ENCODE measurements at places on chromosomes 2 and 18. TPM values are rescaled to one million over a fixed set of nuclear protein-coding genes. Genes with fewer than 3 reads are reported as not detected.

The TSPYL6 gene
- total RNA-seq = not detected

The CRACDL gene
- total RNA-seq = 0.72 TPM

The CNDP1 gene
- total RNA-seq = not detected

The GATA6 gene
- 0.05 TPM for total RNA-seq

The CHST10 gene
- total RNA-seq = 15.7 TPM

The TCF23 gene
- not detected for total RNA-seq

DNA sequence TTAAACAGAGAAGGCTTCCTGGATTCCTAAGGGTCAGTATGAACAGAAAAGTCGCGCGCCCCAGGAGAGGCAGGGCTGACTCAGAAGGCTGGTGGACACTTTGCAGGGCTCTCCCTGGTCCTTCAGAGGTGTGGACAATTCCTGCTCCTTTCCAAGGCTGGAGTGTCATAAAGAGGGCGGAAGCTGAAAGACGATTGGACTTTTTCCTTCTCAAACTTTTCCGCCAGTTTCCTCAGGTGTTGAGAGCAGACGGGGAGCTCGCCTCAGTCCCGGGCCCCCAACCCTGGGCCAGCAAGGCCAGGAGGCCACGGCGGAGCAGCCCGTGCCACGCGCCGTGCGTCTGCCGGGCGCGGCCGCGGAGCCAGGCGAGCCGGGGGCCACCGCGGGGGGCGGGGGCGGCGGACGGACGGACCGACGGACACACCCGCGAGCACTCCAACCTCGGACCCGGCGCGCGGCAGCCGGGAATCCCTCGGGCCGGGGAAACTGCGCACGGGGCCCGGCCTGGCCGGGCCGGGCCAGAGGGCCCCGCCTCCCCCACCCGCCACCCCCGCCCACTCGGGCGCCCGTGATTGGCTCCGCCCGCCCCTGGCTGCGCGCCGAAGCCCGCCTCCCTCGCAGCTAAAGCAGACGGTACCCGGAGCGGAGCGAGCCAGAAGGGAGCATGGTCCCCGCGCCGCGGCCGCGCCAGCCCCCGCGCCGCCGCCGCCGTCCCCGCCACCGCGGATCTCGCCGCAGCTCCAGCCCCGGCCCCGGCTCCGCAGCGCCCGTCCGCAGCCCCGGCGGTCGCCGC is at the start of gene KLHL29:
Gene KLHL29, plus strand, starts transcription at position 629 of the 793 bp plus-strand sequence. CDS start 177,018 bp downstream, outside the sequence.
- H3K36me3 ChIP-seq = no peaks in the 10 kb centered on the region
- H3K4me1 ChIP-seq = peaks cover 18% of the 10 kb centered on the region

DNA sequence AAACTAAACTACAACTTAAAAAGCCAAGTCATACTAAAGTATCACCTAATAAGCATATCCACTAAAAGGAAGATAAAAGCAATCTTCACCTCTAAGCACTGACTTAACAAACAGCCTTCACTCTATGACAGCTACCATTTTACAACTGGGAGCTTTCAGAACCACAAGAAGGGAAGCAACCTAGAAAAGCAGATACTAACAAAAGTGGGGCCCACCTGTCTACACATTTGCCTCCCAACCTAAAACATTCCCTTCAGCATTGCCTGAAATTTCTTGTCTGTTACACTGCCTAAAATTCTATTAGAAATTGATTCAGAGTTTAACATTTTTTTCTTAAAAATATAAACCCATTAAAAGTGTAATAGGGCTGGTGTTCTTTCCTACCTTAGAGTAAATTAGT is 172.0 kb downstream of the ATAD2B start:
- H3K27ac ChIP-seq = no peak overlapping the region
- no peaks in the 10 kb centered on the region for H3K4me1 ChIP-seq
- H3K36me3 ChIP-seq = peaks cover 29% of the 10 kb centered on the region
- DNase-seq = no peak
- no peaks in the 10 kb centered on the region for H3K27me3 ChIP-seq

DNA sequence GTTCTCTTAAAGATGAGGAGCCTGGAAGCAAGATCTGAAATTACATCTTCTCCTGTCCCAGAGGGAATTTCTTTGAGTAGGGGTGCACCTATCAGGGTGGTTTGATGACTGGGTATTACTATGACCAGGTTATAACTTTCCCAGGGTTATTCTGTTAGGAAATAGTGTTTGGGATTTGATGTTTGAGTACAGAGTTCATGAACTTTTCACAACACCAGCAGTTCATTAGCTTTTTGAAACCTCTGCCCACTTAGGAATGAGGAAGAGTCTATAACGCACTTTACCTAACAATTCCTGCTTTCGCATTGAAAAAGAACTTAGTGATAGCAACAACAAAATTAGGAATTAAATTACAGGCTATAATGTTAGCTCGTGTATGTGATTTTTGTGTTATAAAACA is 58.6 kb downstream of the ALMS1 start:
- H3K4me1 ChIP-seq = no peaks in the 10 kb centered on the region
- H3K4me3 ChIP-seq = no peak overlapping the region
- no peaks in the 10 kb centered on the region for H3K27me3 ChIP-seq
- H3K27ac ChIP-seq = no peak overlapping the region

GRCh38 chr2:145228506-145228905 is 708.6 kb upstream of the ZEB2 start:
- no peak overlapping the region for H3K27ac ChIP-seq
- no peaks in the 10 kb centered on the region for H3K27me3 ChIP-seq
- no peak for DNase-seq
- no peaks in the 10 kb centered on the region for H3K4me1 ChIP-seq
- H3K36me3 ChIP-seq = no peaks in the 10 kb centered on the region
- H3K4me3 ChIP-seq = no peak overlapping the region

- H3K4me3 ChIP-seq = no peak overlapping the region
- no peaks in the 10 kb centered on the region for H3K36me3 ChIP-seq
- no peaks in the 10 kb centered on the region for H3K27me3 ChIP-seq
- H3K4me1 ChIP-seq = peaks cover 12% of the 10 kb centered on the region
- DNase-seq = no peak
Measured at GRCh38 chr2:75287624-75288316, 88.5 kb upstream of the TACR1 start.

- H3K4me1 ChIP-seq = no peaks in the 10 kb centered on the region
- H3K27ac ChIP-seq = no peak overlapping the region
- H3K36me3 ChIP-seq = no peaks in the 10 kb centered on the region
- H3K27me3 ChIP-seq = peaks cover 10% of the 10 kb centered on the region
- DNase-seq = no peak
- H3K4me3 ChIP-seq = no peak overlapping the region
Measured at GRCh38 chr18:48138660-48139430, 208.4 kb upstream of the SMAD2 start.

- no peaks in the 10 kb centered on the region for H3K4me1 ChIP-seq
- no peak overlapping the region for H3K4me3 ChIP-seq
- no peaks in the 10 kb centered on the region for H3K36me3 ChIP-seq
- peaks cover 16% of the 10 kb centered on the region for H3K27me3 ChIP-seq
- no peak for DNase-seq
Measured at GRCh38 chr2:14634182-14634488, 1.6 kb downstream of the LRATD1 start.

GRCh38 chr2:23121968-23122648 is 262.9 kb upstream of the KLHL29 start:
- DNase-seq = no peak
- H3K36me3 ChIP-seq = no peaks in the 10 kb centered on the region
- no peak overlapping the region for H3K4me3 ChIP-seq
- H3K27ac ChIP-seq = no peak overlapping the region
- peaks cover 2% of the 10 kb centered on the region for H3K27me3 ChIP-seq

- H3K4me3 ChIP-seq = no peak overlapping the region
- DNase-seq = no peak
- no peaks in the 10 kb centered on the region for H3K36me3 ChIP-seq
- H3K4me1 ChIP-seq = no peaks in the 10 kb centered on the region
Measured at GRCh38 chr2:73078457-73079411, 7.2 kb upstream of the SFXN5 start.

DNA sequence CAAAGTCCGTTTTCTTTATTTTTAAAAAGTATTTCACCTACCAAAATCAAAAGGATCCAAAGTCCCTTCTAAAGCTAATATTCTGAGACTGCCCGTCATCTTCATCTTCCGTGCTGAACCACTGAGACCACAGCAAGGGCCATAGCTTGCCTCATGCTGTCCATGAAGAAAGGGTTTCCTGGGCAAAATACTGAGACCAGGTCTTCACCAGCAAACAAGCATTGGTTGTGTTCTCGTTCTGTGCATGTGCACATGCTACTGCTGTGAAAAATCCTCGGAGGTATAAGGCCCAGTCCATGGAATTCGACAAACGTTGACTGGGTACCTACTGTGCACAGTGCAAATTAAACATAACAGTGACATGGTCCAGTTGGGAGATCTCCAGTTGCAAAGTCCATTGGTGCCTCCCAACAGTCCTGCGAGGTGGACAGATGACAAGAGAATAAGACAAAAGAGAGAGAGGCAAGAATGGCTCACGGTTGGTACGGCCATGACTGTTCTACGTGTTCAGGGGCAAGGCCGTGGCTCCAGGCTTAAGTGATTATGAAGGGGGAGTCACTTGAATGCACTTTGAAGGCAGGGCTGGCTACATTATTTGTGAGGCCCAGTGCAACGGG is 192.6 kb upstream of the GLI2 start:
- DNase-seq = no peak
- no peaks in the 10 kb centered on the region for H3K27me3 ChIP-seq
- H3K4me1 ChIP-seq = no peaks in the 10 kb centered on the region

DNA sequence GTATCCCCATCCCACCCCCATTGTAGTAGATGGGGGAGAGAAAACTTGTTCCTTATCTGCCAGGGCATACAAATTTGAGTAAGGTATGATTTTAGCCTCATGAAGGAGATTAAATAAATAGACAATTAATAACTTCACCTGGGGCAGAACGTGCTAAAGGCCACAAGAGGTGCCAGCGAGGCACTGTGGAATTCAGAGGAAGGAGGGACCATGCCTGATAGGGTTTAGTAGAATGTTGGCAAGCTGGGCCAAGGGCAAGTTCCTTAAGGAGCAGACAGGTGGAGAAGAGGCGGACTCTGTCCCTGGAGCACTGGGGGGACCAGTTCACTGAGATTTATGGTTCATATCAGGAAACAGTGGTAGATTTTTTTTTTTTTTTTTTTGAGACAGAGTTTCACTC is 22.5 kb downstream of the STAMBP start:
- H3K4me3 ChIP-seq = no peak overlapping the region
- no peaks in the 10 kb centered on the region for H3K27me3 ChIP-seq
- no peak overlapping the region for H3K27ac ChIP-seq
- no peaks in the 10 kb centered on the region for H3K4me1 ChIP-seq
- peaks cover 9% of the 10 kb centered on the region for H3K36me3 ChIP-seq
- no peak for DNase-seq

GRCh38 chr2:29786361-29786760 is 135.0 kb downstream of the ALK start:
- H3K36me3 ChIP-seq = no peaks in the 10 kb centered on the region
- no peak overlapping the region for H3K4me3 ChIP-seq
- no peak for DNase-seq

- H3K4me3 ChIP-seq = peak overlapping the region; percentile 97
- H3K4me1 ChIP-seq = peaks cover 14% of the 10 kb centered on the region
- peak overlapping the region; percentile 72 for H3K27ac ChIP-seq
- no peak for DNase-seq
Measured at GRCh38 chr2:112483042-112483473, 1.1 kb downstream of the TTL start.

DNA sequence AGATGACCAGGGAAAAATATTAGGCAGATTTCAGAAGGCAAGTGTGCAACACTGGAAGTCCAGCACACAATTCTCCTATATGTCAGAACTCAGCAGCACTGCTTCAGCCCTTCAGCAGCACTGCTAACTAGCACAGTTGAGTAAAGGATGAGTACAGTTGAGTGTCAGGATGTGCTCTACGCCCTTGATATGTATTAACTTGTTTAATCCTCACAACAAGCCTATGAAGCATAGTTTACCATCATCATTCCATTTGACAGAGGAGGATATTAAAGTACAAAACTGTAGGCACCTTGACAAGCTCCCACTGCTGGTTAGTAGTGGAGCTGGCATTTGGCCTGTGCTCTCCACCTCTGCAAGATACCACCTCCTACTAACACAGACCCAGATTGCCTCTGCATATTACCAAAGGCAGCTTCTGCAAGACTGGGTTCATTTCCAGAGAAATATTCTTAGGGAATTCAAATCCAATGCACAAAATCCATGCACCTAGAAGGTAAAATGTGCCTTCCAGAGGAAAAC is 230.8 kb downstream of the ANAPC1 start:
- no peaks in the 10 kb centered on the region for H3K36me3 ChIP-seq
- no peak overlapping the region for H3K4me3 ChIP-seq
- no peak for DNase-seq
- no peaks in the 10 kb centered on the region for H3K4me1 ChIP-seq

GRCh38 chr2:69335311-69335710 is 51.7 kb downstream of the GFPT1 start:
- no peak for DNase-seq
- no peak overlapping the region for H3K4me3 ChIP-seq
- no peaks in the 10 kb centered on the region for H3K4me1 ChIP-seq
- no peaks in the 10 kb centered on the region for H3K27me3 ChIP-seq

DNA sequence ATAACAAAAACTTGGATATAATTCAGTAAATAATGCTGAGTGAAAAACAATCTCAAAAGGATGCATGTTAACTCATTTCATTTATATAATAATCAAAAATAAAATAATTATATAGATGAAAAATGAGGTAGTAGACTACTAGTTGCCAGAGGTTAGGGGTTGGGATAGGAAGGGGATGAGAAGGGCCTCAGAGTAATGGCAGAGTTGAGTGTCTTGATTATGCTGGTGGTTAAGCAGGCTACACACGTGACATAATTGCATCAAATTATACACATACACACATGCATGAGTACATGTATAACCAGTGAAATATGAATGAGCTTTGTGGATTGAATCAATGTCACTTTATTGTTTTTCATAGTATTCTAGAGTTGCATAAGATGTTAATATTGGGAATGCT is 201.0 kb downstream of the RIT2 start:
- no peak overlapping the region for H3K27ac ChIP-seq
- DNase-seq = no peak
- no peak overlapping the region for H3K4me3 ChIP-seq
- H3K36me3 ChIP-seq = no peaks in the 10 kb centered on the region
- no peaks in the 10 kb centered on the region for H3K27me3 ChIP-seq

GRCh38 chr18:73614812-73615211 is 532.8 kb downstream of the FBXO15 start:
- DNase-seq = no peak
- no peaks in the 10 kb centered on the region for H3K4me1 ChIP-seq
- H3K27me3 ChIP-seq = no peaks in the 10 kb centered on the region

Measured in GM12878 (cell line).